ENCODE measurements at places on chromosomes 16 and 17.

DNA sequence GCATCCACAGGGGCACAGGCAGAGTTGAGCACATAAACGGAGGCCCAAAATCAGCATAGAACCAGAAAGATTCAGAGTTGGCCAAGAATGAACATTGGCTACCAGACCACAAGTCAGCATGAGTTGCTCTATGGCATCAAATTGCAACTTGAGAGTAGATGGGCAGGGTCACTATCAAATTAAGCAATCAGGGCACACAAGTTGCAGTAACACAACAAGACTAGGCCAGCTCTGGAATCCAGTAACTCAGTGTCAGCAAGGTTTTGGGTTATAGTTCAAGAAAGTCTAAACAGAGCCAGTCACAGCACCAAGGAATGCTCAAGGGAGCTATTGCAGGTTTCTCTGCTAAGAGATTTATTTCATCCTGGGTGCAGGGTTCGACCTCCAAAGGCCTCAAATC, 12.9 kb downstream of the G6PC1 start:
- DNase-seq, result no peak

GRCh38 chr17:2374549-2375285, 26.1 kb downstream of the MNT start:
- DNase-seq, result no peak

DNA sequence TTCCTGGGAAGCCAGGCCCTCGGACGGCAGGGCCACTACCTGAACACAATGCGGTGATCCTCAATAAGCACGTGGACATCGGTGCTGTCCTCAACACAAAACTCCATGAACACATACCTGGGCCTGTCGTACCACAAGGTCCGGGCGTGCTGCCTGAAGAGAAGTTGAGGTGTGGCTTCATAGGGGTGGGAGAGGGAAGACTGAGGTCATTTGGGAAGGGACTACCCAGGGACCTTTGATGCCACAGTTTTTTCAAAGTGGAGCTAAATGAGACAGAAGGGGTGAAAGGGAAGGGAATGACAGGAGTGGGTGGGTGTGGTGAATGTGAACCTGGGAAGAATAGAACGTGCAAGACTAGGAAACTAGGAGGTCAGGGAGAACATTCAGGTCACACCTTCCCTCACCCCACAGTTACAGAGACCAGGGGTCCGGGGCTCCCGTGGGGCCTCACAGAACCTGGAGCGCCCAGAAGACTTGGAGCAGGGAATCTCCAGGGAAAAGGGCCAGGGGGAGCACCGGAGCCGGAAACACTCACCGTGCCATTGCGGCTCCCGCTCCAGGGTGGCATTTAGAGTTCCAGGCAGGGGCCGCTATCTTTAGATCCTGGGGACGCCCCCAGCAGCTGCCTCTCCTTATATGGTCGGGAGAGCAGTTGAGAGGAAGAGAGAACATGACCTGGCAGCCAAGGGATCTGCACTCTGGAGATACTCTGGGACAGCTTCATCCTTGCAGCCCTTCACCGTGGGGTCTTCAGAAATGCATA, at the start of gene PTGES3L:
Gene PTGES3L, minus strand, starts transcription at position 570 of the 763 bp plus-strand sequence. Its CDS starts 27 bp downstream, at position 543.
- peak; percentile 45 for DNase-seq

DNA sequence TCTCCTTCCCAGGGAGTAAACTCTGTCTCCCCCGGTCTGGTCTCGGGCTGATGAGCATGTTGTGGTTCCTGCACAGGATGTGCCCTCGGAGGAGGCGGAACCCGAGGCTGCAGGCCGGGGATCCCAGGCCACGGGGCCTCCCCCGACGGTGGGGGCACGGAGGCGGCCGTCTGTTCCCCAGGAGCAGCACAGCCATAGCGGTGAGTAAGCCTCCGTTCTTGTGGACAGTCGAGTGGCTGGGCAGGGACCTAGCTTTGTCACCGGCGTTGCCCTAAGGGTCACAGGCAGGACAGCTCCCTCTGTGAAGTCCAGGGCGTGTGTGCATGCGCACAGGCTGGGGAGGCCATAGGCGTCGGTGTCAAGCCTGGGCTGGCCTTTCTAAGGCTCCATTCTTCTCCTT, 3.5 kb downstream of the ZNF213 start:
- DNase-seq, result no peak

DNA sequence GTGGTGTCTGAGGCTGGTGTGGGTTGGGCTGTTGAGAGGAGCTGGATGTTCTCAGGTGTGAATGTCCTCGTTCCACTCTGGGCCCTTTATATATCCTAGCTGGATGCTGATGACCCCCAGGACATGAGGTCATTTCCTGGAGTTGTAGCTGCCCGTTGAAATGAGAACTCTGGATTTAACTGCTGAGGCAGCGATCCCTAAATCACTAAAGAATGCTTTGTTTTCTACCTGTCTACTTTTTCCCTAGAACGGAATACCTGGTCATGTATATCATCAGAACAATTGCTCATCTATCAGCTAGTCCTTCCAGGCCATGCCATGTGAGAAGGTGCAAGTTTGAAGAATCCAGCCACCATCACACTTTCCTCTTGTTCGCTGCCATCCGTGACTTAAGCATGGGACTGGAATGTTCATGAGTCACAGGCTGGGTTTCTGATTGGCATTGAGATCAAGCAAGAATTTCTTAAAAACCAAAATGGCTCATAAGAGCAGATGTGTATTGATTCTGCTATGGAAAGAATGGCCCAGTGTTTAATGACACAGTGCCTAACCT, at the start of gene KRTAP2-3:
Gene KRTAP2-3, minus strand, starts transcription at position 63 of the 553 bp plus-strand sequence. CDS start 64 bp downstream, outside the sequence.
- DNase-seq, result no peak

Data from GM12892 (cell line).